Jurkat, Clone E6-1 (cell line): ENCODE measurements at places on chromosomes 16 and 17.

DNA sequence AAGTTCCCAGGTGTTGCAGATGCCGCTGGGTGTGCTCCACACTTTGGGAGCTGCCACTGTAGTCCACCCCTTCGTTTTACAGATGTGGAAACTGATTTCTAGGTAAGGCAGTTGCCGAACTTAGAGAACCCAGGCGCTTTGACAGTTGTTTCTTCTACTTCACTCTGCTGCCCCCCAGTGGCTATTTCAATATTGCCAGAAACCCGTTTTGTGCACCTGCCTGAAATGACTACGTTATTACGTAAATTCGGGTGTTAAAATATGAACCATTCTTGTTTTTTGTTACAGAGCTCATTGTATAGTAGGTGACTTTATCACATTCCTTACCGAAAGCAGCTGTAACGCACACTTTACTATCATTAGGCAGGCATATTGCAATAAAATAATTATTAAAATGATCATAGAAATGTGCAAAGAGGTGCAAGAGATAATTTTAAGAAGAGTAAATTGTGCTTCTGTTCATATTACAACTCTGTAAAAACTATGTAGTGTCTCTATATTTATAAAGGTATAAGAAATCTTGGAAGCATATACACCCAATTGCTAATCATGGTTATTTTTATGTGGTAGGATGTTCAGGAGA, 44.9 kb downstream of the OTOA start:
- DNase-seq, result peak; percentile 70

- no peak for DNase-seq
Measured at GRCh38 chr16:66536525-66536924, 13.4 kb downstream of the TK2 start.

- no peak for DNase-seq
Measured at GRCh38 chr16:83318390-83318789, 489.4 kb upstream of the HSBP1 start.

- no peak for DNase-seq
Measured at GRCh38 chr17:75785016-75785890, 647 bp downstream of the UNK start.

DNA sequence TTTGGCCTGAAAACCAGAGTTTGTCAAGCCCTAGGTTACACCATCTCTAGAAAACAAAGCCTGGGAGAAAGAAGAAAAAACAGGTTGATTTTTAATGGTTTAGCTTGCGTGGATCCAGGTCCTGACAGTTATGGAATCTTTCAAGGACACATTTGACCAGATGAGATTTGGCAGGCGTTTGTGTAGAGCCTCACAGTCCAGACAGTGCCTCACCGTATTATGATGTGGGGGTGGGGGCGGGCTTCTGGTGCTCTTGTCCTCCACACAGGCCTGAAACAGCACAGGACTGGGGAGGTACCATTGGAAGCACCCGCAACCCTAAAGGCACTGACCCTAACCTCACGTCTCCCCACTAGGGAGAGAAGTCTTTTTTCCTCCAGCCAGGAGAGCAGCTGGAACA, 19.6 kb downstream of the MVP start:
- DNase-seq, result no peak

DNA sequence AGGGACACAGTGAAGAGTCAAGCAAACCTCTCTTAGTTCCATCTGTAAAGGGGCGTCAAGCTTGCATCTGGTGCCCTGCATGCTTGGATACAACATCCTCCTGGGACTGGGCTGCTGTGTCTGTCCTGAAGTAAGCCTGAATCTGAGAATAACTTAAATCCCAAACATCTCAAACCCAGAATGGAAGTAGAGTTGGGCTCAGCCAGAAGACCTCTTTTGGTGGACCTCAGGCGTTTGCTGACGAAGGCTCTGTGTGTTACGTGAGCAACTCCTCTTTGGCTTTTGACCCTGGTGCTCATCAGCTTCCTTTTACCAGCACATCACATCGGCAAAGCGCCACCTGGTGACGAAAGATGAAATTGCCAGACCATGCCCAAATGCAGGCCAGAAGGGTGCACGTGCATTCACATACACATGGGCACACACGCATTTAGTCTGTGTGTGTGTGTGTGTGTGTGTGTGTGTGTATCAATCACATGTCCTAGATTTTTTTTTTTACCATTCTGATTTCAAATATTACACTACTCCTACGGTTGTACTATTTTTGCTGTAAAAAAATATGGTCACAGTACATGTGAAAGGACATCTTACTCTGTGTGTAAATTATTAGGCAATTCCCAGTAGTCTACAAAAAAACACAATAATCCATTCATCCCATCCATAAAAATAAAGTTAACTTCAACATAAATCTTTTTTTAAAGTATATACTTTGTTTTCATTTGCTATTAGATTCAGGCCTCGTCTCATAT, 41.1 kb upstream of the FOXJ1 start:
- DNase-seq, result peak; percentile 96

GRCh38 chr17:52158450-52159042, at the start of gene CA10:
CA10 (minus strand) TSS chr17:52158714.
- DNase-seq, result no peak

DNA sequence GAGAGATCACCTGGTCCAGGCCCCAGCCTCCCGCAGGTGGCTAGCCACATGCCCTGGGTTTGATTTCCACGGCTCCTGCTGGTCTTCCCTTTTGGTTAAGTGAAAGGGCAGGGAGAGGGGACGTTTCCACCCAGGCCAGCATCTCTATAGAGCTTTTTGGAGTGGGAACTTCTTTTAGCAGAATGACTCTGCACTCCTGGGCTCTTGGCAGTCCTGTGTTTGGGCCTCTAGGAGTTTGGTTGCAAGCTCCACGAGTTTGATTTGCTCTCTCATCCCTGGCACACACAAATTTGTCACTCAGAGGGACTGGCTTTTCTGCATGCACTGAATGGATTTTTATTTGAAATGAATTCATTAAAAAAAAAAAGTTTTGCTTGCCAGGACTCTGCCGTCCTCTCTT, 32.8 kb downstream of the MSI2 start:
- DNase-seq, result no peak

GRCh38 chr17:50396261-50397110, 837 bp downstream of the LRRC59 start:
- no peak for DNase-seq

- DNase-seq, result no peak
Measured at GRCh38 chr16:84842516-84843148, 22.8 kb downstream of the CRISPLD2 start.

DNA sequence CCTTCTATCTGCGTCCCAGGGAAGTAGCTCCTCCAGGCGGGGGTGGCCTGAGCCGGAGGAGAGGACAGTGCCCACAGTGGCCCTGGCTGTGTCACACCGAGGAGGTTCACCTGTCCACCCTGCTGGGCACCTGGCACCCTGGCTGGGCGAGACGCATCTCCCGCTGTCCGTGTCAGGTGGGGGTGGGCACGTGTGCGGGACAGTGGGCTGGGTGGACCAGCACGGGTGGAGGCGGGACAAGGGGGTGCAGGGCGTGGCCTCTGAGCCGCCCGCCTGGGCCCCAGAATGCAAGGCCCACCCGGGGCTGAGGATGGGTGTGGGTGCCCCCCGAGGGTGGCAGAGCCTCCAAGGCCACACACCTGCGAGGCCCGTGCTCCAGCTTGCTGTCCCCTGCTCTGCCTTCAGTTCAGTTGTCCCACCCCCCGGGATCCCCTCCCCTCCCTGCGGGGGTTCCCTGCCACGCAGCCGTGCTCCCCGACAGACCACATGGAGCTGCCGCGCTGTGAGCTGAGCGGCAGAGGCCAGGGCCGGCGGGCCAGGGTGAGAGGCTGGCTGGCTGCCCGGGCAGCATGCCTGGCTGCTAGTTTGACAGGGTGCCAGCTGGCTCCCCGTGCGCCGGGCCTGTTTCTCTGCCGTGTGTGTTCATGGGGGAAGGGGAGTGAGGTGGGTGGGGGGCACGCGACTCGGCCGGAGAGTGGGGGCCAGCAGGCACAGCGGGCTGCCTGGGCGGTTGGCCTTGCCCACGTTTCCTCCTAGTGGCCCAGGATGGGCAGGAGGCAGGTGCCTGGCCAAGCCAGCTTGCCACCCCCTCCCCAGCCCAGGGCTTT, 33.9 kb downstream of the BAHCC1 start:
- DNase-seq, result no peak

- no peak for DNase-seq
Measured at GRCh38 chr17:81191646-81192045, 25.6 kb upstream of the AATK start.
